WERI-Rb-1 (cell line): ENCODE measurements at places on chromosomes 11 and 22.

DNA sequence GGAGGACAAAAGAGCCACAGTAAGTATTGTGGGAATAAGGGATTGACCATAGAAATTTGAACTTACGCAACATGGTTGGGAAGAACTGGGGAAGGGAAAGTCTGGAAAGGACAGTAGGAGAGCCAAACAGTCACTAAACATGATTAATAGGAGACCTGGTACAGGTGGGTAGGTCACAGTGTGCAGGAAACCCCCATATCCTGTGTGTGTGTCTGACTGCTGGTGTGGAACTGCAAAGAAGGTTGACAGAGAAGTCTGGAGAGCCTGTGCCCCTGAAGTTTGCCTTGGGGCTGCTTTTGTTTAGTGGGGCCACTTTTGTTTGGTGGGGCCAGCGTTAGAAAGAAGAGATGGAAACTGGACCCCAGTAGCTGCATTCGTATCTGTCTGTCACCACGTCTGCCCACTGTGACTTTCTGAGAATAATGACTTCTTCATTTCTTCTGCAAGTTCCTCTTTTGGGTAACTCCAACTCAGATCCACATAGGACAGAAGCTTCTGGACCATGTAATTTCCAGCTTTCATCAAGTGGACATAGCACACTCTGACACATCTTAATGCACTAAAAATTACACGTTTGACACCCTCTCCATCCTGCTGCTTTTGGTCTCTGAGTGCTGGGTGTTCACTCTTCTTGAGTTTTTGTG lies 126.8 kb upstream of the RAG2 start:
- DNase-seq, result no peak

- no peak for DNase-seq
These were observed 98.2 kb downstream of the MSANTD4 start for GRCh38 chr11:105923807-105924206.

DNA sequence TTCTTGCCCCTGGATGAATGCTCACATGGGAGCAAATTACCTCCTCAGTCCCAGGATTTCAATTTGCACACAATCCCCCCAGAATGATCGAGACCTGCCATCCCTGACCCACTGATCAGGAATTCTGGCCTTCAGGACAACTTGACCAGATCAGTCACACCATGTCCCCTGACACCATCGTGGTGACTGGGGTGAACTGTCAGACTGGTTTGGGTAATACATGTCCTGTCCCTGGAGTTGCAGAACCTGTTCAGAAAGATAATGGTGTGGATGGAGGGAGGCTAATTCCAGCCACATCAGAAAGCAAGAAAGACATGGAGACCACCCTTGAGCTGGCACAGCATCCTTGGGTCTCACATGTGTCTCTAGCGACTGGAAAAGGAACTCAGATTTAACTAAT lies 57.9 kb upstream of the TOP3B start:
- no peak for DNase-seq

DNA sequence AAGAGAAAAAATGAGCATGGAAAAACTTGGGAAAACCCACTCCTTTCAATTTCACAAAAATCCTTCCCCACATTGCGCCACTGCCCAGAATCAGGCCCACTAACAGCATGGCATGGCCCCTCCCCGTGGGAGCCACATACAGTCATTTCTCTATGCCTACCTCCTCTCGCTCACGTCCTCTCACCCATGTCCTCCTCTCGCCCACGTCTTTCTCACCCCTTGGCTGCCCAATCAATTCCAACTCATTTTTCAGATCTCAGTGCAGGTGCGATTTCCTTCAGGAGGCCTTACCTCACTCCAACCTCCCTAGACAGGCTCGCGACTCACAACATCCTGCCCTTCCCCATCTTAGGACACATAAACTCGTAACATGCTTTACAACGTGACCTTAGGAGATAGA lies 229.2 kb downstream of the CADM1 start:
- DNase-seq, result no peak

DNA sequence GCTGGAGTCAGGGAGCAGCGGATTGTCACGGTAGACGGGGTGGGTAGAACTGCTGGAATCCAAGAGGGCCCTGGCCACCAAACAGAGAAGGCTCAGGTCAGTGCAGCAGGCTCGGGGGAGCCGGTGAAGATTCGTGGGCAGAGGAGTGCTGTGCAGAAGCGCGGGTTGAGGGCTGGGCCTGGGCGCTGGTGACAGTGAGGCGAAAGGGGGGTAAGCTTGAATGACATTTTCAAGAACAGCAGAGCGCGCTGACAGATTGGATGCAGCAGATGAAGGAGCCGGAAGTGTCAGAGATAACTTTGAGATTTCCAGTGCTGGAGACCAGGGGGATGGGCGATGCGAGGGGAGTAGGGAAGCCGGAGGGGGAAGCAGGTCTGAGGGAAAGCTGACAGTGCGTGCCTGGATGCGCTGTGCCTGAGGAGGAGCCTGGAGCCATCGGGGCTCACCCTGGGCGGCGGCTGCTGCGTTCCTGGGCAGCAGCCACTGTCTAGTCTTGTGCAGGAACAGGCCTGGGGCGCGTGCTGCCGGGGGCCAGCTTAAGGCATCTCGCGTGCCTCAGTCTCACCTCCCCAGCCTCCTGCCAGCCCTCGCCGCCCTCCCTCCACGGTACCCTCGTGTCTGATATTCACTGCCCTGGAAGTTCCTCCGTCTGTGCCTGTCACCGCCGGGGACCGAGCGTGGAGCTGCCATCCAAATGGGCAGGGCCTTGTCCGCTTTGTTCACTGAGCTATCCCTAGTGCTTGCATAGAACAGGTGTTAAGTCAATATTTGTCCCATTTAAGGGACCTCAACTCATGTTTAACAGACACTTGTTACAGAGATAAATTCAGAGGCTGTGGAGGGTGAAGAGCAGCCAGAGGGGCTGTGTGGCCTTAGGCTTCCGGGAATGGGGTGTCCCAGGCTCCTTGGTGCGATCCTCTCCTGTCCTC lies 5.2 kb downstream of the GRIK4 start:
- DNase-seq, result peak; percentile 91

DNA sequence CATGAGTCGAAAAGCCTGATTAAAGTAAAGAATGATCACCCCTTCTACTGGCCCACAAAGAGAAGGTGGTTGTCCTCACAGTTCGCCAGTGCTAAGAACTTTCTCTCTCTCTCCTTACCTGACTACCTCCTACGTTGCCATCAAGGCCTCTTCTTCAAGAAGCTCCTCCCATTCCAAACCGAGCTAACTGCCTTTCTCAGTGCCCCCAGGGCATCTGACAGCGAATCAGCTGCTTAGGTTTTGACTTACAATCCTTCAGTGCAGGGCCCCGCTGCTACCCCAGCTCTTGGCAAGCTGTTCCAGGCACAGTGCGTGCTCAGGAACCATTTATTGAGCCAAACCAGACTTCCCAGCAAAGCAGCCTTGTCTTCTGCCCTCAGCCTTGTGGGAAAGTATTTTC lies 5.8 kb downstream of the VSTM5 start:
- no peak for DNase-seq

DNA sequence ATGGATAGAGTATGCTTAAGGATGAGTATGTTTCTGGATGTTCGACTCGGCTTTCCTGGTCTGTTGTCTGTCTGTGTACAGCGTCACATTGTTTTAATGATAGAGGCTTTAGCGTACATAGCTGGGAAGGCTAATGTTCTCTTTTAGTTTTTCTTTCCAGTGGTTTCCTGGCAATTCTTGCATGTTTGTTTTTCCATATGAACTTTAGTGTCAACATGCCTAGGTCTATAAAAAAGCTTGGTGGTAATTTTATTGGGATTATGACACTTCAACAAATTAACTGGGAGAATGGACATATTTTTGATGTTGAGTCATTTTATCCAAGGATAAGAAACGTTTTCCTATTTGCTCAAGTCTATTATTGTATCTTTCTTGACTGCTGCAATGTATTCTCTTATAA lies 17.6 kb downstream of the F2 start:
- DNase-seq, result no peak

DNA sequence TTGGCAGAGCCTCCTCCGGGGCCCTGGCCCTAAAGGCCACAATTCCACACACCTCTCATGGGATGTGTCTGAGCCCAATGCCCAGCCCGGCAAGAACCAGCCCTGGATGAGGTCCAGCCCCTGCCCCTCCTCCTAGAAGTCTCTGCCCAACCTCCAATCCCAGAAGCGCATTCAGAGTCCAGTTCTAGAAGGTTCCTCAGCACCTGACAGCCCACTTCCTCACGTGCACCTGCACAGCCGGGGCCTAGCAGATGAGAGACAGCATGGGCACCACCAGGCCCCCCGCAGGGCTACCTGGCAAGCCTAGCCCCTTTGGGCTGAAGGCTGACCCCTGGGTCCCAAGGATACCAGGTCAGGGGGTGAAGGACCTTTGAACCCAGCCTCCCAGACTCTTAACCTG lies 11.5 kb upstream of the CDKN1C start:
- no peak for DNase-seq

- DNase-seq, result no peak
These were observed 966.3 kb downstream of the JRKL start for GRCh38 chr11:97356144-97356543.

DNA sequence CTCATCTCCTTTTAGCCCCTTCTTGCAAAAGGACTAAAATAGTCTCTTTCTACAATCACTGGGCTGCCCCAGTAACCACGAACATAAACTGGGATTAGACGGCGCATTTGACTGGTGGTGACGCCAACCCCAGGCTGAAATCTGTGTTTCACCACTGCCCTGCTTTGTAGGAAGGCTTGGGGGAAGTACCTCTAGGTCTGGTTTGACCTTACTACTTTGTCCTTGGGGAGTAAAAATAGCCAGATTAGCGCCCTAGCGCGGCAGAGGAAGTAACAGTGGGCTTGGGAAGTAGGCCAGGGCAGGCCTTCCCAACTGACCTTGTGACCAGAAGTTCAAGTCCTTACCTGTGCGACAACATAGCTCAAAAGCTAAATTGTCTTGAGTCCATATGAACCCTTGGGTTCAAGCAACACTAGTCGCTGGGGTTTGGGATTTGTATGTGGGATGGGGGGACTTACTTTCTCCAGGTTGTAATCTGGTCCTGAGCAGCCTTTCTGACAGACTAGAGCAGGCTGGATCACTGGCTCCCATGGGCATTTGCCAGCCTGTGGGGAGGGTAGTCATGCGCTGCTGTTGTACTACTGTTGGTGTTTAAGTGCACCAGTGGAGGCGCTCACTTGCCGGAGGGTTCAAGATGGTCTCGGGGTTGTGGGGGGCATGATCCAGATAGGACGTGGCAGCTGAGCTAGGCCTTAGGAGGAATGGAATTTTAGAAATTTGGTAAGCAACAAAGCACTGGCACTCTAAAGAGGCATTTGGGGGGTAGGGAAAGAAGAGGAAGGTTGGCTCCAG lies 953 bp upstream of the PACS1 start:
- DNase-seq, result peak; percentile 71

- no peak for DNase-seq
These were observed 28.8 kb downstream of the TOB2 start for GRCh38 chr22:41417622-41418390.

GRCh38 chr11:45713573-45713972 lies 48.2 kb upstream of the CHST1 start:
- no peak for DNase-seq

DNA sequence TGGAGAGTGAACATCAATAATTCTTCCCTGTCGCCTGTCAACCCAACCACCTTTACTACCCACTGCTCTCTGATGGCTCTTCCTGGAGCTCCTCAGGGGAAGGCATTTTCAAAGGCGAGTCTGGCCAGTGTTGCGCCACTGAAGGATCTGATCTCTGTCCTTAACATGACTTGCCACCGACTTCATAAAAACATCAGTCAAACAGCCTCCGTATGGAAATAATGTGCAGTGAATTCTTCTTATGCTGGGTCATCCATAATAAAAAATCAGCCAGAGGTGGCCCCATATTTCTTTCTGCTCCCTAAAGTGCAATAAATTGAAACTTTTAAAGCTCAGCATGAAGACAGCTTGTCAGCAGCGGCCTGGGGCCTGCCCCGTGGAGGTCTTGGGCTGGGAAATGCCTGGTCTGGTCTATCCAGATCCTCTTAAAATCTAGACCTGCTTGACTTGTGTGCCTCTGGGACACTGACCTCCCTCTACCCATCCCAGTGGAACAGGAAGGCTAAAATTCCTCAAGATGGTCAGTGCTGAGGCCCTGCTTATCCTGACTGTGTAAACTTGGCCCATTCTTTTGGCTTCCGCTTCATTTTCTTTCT lies 199.5 kb downstream of the MYO18B start:
- DNase-seq, result no peak

DNA sequence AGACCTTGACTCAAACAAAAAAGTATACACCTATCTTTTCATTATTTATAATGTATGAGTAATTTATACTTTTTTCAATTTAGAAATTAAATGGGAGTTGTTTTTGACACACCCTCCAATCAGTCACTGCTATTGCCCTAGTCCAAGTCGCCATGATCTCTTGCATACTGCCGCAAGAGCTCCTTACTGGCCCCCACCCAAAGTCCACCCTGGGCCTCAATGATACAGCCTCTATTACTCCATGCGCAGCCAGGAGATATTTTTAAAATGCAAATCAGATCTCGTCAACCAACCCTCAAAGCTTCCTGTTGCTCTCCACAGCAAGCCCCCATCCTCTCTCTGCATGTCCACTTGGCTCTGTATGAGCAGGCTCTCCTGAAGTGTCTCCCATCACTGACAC lies 12.8 kb upstream of the LMO1 start:
- no peak for DNase-seq

DNA sequence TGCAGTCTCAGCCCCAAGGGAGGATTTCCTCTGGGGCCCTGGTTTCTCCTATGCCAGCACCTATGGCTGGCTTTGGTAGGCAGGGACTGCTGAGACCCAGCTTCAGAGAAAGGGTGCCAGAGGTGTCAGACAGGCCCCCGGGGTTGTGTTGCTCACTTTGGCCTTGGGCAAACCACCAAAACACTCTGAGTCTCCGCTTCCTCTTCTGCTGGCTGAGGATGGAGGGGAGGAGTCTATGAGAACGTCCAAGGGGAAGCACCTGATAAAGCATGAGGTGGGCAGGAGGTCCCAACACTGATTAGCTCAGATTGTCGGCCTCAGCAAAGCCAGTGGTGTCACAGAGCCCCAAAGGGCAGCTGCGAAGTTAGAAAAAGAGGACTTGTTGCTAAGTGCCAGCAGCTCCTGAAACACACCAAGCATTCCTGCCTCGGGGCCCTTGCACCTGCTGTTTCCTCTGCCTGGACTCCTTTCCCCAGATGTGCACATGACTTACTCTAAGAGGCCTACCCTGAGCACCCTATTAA lies 10.5 kb downstream of the SMTNL1 start:
- DNase-seq, result no peak

DNA sequence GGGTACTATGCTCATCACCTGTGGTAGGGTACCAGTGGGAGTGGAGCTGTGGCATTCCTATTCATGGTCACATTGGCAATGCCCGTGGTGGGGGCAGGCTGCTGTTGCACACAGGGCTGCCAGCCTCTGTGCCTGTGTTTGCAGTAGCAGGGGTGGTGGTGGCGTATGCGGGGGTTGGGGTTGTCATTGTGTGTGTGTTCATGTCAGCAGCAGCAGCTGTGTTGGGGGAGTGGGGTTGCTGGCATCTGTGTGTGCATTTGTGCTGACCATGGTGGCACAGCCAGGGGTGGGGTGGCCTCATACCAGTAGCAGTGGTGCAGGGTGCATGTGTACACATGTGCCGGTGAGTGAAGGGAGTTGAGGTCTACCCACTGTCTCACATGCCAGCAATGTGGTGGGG lies 34.4 kb downstream of the TMEM225 start:
- DNase-seq, result no peak

- DNase-seq, result no peak
These were observed 570.3 kb upstream of the ANO5 start for GRCh38 chr11:21622566-21622965.
